CD4-positive, alpha-beta T cell treated with Interleukin-2 at 100 ng/mL for 4 hours (primary cell): ENCODE measurements at places on chromosomes 11 and 22.

- DNase-seq = no peak
Measured at GRCh38 chr11:10049756-10050155, 244.3 kb downstream of the SBF2 start.

DNA sequence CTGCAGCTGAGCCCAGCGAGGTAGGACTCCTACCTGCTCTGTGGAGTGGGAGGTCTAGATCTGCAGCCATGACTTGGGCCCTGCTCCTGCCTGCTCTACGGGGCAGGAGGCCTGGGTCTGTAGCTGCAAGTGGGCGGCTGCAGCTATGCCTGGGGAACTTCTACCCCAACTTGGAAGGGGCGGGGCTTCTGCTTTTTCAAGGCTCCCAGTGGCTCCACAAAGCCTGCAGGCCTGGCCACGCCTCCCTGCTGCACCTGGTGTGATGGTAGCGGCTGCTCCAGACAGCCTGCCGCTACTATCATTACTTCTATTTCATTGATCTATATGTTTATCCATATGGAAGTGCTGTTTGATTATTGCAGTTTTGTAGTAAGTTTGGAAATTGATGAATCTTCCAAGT lies 121.2 kb downstream of the NELL1 start:
- DNase-seq = no peak

DNA sequence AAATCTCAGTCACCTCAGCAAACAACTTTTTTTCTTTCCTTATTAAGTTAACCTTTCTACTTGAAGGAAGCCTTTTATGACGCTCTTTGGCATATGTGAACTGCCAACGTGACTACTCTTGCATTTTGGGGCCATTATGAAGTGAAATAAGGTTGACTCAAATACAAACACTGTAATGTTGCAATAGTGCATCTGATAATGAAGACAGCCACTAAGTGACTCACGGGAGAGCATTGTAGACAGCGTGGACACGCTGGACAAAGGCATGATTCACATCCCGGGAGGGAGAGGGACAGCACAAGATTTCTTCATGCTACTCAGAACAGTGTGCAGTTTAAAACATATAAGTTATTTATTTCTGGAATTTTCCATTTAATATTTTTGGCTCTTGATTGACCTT lies 560.8 kb downstream of the ETS1 start:
- no peak for DNase-seq

DNA sequence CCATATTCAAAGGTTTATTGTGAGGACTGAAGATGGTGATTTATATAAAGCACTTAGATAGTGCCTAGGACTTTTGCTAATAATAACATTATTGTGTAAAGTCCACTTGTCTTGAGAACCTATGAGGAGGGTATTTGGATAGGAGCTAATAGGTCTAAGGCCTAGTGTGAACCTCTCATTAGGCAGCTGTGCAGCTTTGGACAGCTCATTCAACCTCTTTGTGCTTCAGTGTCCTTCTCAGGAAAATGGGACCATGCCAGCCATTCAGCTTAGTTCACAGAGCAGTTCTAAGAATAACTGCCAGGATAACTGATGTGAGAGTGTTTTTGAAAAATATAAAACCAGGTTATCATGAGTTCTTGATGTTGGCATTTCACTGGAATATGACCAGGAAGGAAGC lies 56.2 kb downstream of the NAV2 start:
- DNase-seq = no peak

DNA sequence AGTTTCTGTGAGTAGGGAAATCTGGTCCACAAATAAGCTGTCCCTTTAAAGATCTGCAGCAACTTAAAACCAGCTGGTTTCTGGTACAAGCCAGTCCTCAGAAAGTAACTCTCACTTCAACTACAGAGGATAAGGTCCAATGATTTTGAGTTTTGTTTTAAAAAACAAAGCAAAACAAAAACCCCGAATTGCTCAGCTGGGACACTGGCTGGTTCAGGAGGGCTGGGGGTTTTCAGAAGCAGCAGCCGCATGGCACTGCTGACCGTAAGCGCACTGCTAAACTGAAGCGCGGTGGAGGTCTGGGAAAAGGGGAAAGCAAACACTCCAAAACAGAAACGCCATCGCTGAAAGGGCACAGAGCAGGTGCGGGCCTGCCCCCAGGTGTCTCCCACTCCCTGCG lies 59.7 kb downstream of the MICAL3 start:
- DNase-seq = no peak
